ENCODE measurements at places on chromosomes 7 and 10.

DNA sequence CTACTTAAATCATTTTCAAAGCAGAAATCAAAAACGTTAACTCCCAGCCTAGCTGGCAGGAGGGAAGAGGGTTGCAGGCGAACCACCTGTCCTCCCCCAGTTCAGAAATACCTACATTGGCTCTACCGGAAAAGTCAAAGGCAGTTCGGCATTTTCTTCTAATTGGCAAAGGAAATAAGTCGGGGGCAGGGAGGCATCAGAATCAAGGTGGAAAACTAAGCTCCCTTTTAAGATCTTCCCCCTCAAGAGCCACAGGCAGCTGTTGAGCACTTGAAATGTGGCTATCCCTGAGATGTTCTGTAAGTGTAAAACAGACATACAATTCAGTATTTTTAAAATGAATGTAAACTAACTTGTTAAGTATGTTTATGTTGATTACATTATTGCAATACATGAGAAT is 957 bp upstream of the ELMO1 start:
- DNase-seq: no peak

- no peak for DNase-seq
These were observed 15.0 kb upstream of the RNF32 start for GRCh38 chr7:156625580-156625979.

DNA sequence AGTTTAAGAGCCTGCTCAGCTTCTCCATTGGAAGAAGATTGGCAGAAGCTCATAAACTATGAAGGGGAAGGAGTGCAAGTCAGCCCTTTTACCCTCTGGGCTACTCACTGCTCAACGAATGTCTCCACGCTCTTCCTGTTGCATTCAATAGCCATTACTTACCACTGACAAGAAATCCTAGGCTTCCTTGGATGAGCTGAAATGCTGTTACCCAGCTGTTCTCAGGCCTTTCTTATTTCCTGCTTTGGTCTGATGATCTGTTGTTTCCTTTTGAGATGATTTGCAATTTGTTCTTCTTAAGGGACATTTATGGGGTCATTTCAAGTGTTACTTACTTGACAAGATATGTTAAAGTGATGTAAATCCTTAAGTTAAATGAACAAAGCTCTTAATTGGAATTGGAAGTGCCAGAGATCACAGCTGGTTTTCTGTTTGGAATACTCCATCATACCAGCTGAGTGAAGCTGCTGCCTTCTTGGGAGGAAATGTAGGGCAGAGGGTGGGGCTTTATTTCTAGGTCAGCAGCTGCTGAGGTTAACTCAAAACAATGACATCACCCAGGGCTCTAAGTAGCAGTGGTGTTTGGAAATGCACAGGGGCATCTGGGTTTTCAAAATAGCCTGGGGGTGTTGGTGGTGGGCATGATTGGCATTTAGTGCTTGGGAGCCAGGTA is 170.0 kb downstream of the PRKCQ start:
- DNase-seq: no peak

DNA sequence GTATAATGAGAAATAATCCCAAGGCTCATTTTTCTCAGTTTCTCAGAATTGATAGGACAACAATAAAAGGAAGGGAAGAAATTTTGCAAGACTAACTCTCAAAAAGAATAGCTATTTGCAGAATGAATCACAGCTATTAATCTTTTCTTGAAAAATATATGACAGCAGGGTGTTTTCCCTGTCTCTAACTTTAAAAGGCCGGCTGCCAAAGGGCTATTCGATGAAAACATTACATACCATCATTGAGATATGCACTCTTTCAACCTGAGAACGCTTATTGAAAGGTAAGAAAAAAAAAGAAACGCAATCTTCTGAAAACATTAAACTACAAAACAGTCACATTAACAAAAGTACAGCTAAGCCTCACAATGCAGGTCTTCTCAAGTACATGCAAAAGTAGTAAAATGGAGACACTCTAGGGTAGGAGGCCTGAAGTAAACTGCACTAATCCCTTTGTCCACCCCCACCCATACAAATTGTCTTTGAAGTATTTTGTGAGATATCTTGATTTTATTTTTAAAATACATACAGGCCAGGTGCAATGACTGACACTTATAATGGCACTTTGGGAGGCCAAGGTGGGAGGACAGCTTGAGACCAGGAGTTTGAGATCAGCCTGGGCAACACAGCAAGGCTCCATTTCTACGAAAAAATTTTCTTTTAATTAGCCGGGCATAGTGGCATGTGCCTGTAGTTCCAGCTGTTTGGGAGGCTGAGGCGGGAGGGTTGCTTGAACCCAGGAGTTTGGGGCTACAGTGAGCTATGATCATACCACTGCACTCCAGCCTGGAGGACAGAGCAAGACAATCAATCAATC is 83.0 kb downstream of the PARD3 start:
- DNase-seq: no peak

GRCh38 chr7:6422926-6423632 is 24.7 kb downstream of the DAGLB start:
- DNase-seq: no peak

- DNase-seq: no peak
These were observed 997.9 kb upstream of the POT1 start for GRCh38 chr7:125927556-125927955.

DNA sequence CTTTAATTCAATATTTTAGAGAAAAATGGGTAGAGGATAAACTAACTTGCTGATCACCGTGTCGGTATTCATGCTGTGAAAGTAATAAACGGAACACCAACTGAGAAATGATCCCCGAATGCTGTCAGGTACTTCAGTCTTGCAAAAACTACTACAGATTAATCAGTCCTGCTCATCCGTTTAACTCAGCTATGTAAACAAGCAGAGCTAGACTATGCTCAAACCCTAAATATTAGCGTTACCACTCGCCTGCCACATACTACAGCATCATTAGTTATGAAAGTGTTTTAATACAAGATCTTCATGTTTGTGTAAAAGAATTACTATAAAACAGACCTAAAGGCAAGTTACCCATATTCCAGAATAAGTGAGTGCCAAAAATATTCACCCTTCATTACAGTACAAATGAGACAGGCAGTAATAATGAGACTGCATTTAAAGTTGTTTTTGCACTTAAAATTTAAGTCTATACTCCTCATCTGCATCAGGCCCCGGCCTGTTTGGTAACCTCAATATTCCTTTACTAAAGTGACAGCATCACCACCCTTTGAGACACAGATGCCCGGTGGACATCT is 952 bp downstream of the DNMBP start:
- DNase-seq: no peak

- no peak for DNase-seq
These were observed 9.9 kb downstream of the TWIST1 start for GRCh38 chr7:19107356-19108146.

- peak; percentile 66 for DNase-seq
These were observed at the start of gene CAMK2G for GRCh38 chr10:73874267-73875138. TSS of gene CAMK2G (minus strand) at chr10:73874555. CDS start at chr10:73874461, 94 bp downstream.

DNA sequence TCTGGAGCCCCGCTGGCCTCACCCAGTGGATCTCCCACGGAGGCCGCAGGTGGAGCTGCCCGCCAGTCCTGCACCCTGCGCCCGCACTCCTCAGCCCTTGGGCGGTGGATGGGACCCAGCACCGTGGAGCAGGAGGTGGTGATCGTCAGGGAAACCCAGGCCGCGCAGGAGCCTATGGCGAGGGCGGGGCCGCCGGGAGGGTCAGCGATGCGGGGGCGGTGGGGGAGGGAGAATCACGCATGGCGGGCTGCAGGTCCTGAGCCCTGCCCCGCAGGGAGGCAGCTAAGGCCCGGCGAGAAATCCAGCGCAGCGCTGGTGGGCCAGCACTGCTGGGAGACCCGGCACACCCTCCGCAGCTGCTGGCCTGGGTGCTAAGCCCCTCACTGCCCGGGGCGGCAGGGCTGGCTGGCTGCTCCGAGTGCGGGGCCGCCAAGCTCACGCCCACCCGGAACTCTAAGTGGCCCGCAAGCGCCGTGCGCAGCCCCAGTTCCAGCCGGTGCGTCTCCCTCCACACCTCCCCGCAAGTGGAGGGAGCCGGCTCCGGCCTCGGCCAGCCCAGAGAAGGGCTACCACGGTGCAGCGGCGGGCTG is 524.8 kb upstream of the TPK1 start:
- no peak for DNase-seq

Data from activated CD4-positive, alpha-beta T cell treated with anti-CD3 and anti-CD28 coated beads for 24 hours (primary cell).